ENCODE measurements at places on chromosomes 4 and X.

DNA sequence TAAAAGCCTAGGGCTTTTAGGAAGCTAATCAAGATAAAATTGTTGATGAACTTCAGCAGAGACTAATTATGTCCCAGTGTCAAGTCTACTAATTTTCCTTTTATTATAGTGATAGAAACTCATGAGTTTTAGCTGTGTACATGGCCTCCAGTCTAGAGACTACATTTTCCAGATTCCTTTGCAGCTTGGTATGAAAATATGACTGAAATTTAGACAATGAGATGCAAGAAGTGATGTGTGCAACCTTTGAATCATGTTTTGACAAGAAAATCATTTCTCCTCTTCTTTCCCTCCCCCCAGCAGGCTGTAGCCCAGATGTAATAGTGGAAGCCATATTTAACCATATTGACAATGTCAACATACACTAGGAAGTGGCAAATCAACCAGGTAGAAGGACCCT, 30.3 kb upstream of the IL13RA2 start:
- no peak for DNase-seq

DNA sequence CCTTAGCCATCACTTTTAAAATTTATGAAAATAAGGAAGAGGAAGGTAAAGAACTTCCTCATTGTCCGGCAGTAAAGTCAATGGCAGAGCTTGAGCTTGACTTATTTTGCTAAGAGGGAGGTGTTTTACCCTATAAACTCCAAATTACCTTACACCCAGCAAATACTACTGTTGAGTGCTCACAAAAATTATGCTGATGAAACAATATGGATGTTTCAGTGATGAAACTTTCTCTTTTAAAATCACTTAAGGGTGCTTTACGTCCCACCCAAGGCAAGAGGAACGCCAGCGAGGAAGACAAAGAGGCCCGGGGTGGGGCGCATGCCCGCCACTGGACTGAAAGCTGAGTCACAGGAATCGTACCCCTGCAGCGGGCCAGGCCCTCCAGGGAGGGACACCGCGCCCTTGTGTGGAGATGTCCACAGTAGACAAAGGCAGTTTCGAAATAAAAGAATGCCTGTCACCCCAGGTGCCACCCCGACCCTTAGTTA, 560 bp upstream of the TMSB4X start:
- no peak for DNase-seq

DNA sequence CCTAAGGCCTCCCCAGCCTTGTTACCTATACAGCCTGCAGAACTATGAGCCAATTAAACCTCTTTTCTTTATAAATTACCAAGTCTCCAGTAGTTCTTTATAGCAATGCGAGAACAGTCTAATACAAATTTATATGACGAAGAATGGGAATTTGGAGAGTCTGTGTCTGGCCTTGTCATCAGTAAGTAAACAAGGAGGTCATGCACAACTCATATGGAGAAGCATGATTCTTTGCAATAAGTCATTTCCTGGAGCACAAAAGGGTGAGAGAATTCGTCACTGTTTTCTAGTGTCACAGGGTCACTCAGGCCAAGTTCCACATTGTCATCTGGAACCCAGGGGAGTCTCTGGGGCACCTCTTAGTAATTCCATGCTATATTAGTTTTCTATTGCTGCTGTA, 49.0 kb upstream of the HS6ST2 start:
- DNase-seq: no peak

DNA sequence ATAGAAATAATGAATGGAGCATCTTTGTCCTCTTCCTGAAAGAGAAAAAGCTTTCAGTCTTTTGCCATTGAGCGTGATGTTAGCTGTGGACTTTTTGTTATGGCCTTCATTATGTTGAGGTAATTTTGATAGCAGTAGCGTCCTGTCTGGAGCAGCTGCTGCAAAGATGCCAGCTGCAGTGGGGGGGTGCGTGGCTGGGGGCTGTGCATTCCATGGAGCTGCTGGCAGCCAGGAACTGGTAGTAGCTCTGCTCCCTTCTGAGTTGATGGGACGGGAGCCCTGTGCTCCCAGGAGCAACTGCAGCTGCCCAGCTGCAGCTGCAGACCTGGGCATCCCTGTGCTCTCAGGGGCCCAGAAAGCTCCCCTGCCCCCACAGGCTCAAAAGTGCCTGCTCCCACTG, 50.4 kb downstream of the CCDC160 start:
- no peak for DNase-seq

GRCh38 chrX:44784241-44784640, 59.6 kb upstream of the DUSP21 start:
- no peak for DNase-seq

GRCh38 chr4:37054531-37055077, 189.9 kb upstream of the NWD2 start:
- no peak for DNase-seq

- DNase-seq: peak; percentile 4
These were observed at the start of gene STK32B for GRCh38 chr4:5051278-5052203. TSS of gene STK32B (plus strand) at chr4:5051480.

DNA sequence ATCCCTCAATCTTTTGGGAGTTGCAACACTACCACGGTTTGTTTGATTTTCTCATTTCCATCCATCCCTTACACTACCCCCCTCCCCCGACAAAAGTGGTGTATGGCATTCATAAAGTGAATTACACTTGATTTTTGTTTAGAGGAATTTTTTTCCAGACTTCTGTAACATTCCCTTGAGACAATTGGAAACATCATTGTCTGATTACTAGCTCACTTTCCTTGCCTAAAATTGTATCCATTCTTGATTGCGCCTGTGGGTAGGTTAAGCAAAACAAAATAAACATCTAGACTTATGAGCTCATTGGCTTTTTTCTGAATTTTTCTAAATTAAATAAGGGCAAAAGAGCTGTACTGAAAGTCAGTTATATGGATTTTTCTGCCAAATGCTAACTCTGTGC, 3.5 kb downstream of the GPC3 start:
- no peak for DNase-seq

DNA sequence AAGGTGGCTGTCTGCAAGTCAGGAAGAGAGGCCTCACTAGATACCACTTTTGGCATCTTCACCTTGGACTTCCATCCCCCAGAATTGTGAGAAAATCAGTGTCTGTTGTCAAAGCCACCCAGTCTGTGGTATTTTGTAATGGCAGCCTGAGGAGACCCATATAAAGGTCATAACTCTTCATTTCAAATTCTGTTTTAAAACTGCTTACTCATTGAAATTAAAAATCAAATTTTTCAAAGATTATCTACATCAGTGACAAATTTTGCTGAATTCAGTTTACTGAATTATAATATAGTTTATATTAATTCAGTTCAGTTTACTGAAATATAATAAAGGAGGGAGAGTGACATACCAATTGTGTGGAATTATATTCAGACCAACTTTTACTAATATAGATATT, 133.1 kb upstream of the IL15 start:
- no peak for DNase-seq

GRCh38 chr4:127783026-127783769, 1.1 kb downstream of the HSPA4L start:
- DNase-seq: no peak

DNA sequence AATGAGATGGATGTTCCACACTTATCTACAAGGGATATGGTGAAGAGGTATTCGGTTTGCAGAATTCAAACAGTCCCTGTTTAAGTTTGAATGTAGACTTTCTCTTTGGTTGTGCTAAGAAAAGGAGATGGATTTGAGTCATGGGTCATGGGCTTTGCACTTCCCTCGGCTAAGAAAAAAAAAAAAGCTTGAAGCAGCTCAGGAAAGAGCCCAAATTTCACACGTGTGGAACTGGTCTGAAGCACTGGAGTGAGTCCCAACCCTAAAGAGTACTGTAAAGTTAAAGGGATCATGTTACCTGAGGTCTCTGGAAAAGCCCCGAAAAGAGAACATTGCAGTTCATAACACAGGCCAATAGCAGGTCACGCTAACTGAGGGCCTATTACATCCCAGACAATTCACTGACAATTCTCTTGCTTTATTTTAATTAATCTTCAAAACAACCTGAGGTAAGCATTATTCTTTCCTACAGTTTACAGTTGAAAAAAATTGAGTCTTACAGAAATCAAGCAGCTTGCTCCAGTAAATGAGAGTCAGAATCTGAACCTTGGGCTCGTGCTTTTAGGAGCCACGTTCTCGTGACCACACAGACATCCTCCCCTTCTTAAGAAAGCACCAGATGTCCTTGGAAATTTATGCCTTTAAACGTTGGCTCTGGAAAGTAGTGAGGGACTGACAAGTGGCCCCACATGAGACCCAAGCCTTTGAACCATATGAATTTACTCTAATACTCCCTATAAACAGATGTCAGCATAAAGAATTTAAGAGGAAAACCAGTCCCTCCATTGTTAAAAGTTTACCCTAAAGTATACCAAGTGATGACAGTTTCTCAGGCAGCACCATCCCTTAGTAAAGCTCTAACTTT, 89.3 kb downstream of the MAD2L1 start:
- DNase-seq: no peak

DNA sequence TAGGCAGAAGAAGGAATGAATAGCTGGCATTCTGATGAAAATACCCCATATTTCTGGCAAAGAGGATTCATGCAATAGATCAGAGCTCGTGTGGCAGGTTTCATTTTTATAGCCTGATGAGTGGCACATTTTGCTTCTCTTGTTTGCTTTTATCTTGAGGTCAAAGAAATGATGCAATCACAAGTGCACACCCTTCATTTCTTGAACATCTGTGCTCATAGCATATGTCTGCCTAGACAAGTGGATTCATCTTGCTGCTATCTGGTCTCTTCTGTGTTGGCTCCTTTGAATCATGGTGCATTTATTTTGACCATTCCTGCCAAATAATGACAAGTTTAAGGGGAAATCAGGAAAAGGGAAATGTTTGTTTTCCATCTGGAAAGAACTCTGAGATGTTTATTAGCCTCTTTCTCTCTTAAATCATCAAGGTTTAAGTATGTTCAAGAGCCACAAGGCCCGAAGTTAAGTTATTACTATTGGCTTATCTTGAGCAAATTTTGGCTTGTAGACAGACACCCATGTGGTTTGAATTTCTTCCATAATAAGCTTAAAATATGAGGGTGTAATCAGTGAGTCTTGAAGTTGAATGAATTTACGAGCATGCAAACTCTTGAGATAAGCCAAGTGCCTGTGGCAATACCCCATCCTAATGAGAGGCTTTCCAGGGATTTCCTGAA, 59.3 kb upstream of the HS3ST1 start:
- DNase-seq: no peak

DNA sequence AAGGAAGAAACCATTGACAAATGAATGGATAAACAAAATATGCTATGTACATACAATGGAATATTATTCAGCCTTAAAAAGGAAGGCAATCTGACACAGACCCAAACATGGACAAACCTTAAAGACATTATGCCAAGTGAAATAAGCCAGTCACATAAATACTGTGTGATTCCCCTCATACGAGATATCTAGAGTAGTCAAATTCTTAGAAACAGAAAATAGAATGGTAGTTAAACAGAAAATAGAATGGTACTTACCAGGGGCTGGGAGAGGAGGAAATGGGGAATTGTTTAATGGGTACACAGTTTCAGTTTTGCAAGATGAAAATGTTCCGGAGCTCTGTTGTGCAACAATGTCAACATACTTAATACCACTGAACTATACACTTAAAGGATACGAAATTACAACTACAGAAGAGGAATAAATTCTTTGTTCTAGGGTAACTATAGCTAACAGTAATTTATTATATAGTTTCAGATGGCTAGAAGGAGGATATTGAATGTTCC, 47.8 kb upstream of the DUSP21 start:
- DNase-seq: no peak

DNA sequence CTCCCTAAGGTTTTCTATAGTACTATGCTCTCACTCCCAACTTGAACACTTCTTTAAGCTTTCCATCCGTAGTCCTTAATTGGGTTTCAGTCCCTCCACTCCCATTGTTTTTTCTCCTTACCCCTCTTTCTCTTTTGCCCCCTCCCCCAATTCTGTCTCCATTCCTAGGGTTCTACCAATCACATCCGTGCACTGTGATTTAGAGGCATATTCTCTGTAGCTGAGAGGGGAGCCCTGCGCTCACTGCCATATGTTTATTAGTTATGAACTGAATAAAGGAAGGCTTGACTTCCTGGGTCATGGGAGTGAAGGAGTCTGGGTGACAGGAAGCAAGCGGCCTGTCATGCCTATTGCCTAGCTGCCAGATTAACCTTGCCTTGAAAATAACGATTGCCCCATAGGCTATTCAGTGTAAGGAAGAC, 471 bp downstream of the MCTS1 start:
- DNase-seq: peak; percentile 2

GRCh38 chr4:140740422-140740821, 15.8 kb downstream of the TBC1D9 start:
- DNase-seq: no peak

GRCh38 chr4:41177016-41177415, 37.3 kb downstream of the APBB2 start:
- DNase-seq: no peak

- no peak for DNase-seq
These were observed 52.1 kb upstream of the CAPN6 start for GRCh38 chrX:111322231-111322855.

DNA sequence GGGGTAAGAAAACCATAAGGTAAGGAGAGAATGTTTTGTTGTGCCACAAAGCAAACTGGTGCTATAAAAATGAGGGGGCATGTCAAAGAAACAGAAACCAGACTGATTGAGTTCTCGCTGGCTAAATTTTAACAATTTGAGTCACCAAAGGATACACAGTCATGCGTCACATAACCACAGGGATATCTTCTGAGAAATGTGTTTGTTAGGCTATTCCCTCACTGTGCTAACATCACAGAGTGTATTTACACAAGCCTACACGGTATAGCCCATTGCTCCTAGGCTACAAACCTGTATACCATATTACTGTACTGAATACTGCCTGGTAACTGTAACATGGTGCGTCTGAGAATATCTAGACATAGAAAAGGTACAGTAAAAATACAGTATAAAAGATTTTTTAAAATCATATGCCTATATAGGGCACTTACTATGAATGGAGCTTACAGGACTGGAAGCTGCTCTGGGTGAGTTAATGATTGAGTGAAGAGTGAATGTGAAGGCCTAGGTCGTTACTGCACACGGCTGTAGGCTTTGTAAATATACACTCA, 50.1 kb downstream of the FBXW7 start:
- DNase-seq: peak; percentile 1

- DNase-seq: no peak
These were observed at the start of gene ADGRG2 for GRCh38 chrX:19121898-19122640. TSS of gene ADGRG2 (minus strand) at chrX:19122468. CDS start at chrX:19068834, 53,634 bp downstream.

DNA sequence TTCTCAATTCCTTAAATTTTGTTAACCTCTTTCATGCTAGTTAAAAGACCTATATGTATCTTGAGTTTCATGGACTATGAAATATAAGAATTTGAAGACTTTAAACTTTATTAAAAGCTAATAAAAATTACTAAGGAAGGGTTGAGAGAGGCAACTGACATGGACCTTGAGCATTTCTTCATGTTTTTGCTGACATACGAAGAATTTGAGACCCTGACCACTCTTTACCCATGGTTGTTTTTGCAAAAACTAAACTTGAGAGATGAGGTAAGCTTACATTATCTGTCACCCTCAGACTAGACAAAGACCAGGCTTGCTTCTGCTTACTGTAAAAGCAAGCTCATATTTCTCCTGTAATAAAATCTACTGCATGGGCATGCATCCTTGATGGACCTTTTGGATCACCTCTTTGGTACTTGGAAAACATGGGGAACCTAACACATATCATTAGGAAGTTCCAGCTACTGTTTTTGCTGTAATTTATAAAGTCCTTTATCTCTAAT, 338.2 kb upstream of the PABPC4L start:
- DNase-seq: no peak
